SJSA1 (cell line): ENCODE measurements at places on chromosomes 11 and 22.

GRCh38 chr11:2387266-2387987, 10.3 kb downstream of the CD81 start:
- H3K36me3 ChIP-seq = peaks cover 85% of the 10 kb centered on the region
- DNase-seq = peak; percentile 31
- no peak overlapping the region for H3K4me3 ChIP-seq
- H3K4me1 ChIP-seq = peaks cover 45% of the 10 kb centered on the region

DNA sequence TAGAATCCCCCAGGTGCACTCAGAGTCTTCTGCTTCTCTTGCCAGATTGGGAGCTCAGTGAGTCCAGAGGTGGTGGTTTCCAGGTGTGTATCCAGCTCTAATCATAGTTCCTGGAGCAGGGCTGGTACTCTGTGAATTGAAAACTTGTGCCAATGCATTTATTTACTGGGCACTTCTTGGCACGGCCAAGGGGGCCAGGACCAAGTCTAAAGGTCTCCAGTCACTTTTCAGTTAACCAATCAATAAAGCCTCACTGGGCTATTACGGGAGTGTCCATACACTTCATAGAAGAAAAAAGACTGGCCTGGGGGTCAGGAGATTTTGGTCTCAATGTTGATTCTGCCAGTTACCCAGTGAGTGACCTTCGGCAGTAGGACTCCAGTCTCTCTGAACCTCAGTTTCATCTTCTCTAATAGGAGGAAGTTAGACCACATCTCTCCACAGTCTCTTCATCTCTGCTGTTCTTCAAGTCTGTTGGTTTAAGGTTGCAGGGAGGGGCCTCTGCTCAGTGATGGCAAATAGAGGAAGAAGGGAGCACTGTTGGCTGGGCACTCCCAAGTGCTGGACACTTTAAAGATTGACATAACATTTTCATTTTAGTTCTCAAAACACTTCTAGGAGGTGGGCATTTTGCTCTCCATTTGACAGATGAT, 188.5 kb upstream of the E2F8 start:
- H3K36me3 ChIP-seq = no peaks in the 10 kb centered on the region
- H3K27me3 ChIP-seq = no peaks in the 10 kb centered on the region
- H3K27ac ChIP-seq = no peak overlapping the region
- no peak for DNase-seq

DNA sequence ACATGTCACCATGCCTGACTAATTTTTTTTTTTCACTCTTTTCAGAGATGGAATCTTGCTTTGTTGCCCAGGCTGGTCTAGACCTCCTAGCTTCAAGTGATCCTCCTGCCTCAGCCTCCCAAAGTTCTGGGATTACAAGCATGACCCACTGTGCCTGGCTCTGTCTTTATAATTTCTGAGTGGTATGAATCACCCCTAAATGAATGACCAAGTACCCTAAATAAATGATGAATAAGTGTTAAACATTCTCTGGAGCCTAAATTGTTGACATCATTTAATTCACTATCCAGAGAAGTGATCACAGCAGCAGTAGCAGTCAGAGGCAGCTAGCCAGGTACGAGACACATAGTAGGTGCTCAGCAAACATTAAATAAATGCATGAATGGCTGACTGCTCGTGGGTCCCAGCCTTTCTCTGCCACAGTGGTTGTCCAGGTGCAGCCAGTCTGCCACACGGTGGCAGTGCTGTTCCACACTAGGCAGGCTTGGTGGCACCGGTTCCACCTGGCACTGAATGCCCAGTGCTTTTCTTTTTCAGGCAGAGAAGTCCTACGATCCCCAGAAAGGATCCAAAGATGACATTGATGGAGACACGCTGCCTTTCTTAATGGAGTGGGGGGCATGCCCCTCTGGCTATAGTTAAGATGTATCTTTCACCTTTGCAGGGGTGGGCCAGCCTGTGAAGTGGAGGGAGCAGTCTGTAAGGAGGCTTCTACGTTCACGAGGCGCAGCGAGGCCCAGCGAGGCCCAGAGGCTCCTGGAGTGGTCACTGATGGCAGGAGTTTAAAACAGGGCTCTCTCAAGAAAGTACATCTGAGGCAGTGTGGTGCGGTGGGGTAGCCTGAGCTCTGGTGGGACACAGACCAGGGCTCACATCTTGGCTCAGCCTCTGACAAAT, 8.7 kb upstream of the TTC12 start:
- H3K27me3 ChIP-seq = no peaks in the 10 kb centered on the region
- H3K27ac ChIP-seq = no peak overlapping the region
- no peak overlapping the region for H3K4me3 ChIP-seq
- H3K4me1 ChIP-seq = no peaks in the 10 kb centered on the region
- DNase-seq = peak; percentile 62

DNA sequence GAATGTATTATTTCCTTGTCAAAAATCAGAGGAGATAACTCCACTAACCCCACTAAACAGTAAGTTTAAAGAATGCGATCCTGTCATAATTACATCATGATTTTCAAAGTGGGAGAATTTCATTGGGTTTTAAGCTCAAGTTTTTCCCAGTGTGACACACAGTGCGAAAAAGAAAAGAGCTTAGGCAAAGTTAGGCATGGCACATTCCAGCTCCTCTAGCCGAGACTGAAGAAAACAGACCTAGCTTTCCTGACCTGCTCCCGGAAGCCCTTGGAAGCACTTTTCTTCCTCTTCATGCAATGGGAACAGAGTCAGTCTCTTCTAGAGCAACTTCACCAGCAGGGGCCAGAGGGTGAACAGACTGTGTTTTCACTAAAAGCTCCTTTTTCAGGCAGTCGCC, 76.6 kb upstream of the AKIP1 start:
- no peak for DNase-seq
- H3K27me3 ChIP-seq = no peaks in the 10 kb centered on the region
- H3K4me3 ChIP-seq = no peak overlapping the region
- H3K4me1 ChIP-seq = peaks cover 47% of the 10 kb centered on the region

- no peak overlapping the region for H3K4me3 ChIP-seq
- H3K27me3 ChIP-seq = no peaks in the 10 kb centered on the region
- no peaks in the 10 kb centered on the region for H3K36me3 ChIP-seq
- DNase-seq = no peak
- no peak overlapping the region for H3K27ac ChIP-seq
- peaks cover 23% of the 10 kb centered on the region for H3K4me1 ChIP-seq
Measured at GRCh38 chr11:48096588-48097525, 116.5 kb downstream of the PTPRJ start.

GRCh38 chr11:86523738-86524619, 148.4 kb downstream of the ME3 start:
- H3K4me3 ChIP-seq = no peak overlapping the region
- DNase-seq = peak; percentile 93
- H3K27me3 ChIP-seq = no peaks in the 10 kb centered on the region
- no peaks in the 10 kb centered on the region for H3K36me3 ChIP-seq

GRCh38 chr22:41863472-41863871, 30.6 kb downstream of the SREBF2 start:
- no peak for DNase-seq
- H3K27me3 ChIP-seq = no peaks in the 10 kb centered on the region
- peaks cover 7% of the 10 kb centered on the region for H3K4me1 ChIP-seq
- no peak overlapping the region for H3K27ac ChIP-seq
- peaks cover 5% of the 10 kb centered on the region; the same call in 1 of the 2 replicates for H3K36me3 ChIP-seq
- no peak overlapping the region for H3K4me3 ChIP-seq

DNA sequence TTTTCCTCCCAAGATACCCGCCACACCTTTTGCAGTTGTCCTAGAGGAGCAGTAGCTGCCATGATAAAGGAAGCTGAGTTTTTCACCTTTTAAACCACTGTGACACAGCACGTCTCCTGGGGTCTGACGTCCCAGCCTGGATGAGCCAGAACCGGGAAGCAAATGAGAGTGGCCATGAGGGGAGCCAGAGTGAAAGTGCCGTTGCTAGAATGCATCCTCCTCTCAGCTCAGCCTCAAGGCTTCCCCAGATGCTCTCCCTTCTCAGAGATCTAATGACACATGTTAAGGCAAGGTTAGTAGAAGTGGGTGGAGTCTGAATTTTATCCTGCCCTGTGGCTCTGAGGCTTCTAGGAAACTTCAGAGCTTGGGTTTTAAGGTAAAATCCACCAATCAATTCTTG, 23.4 kb upstream of the HTR3A start:
- no peak for DNase-seq
- H3K27ac ChIP-seq = no peak overlapping the region
- H3K27me3 ChIP-seq = no peaks in the 10 kb centered on the region
- no peaks in the 10 kb centered on the region for H3K36me3 ChIP-seq
- H3K4me3 ChIP-seq = no peak overlapping the region

DNA sequence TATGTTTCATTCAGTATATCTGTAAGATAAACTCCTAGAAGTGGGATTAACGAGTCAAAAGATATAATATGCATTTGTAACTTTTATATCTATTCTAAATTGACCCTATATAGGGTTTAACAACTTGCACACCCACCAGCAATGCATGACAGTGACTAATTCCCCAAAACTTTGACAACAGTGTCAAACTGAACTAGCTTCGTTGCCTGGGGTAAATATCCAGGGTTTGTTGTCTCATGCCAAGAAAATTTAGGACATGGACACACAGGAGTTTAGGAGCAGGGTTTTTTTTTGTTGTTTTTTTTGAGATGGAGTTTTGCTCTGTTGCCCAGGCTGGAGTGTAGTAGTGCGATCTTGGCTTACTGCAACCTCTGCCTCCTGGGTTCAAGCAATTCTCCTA, 5.1 kb downstream of the SNU13 start:
- H3K36me3 ChIP-seq = peaks cover 54% of the 10 kb centered on the region
- no peak overlapping the region for H3K4me3 ChIP-seq
- peak overlapping the region; percentile 45 for H3K27ac ChIP-seq
- H3K4me1 ChIP-seq = peaks cover 32% of the 10 kb centered on the region

GRCh38 chr11:59647245-59647980, 21.4 kb downstream of the PATL1 start:
- DNase-seq = no peak
- no peaks in the 10 kb centered on the region for H3K27me3 ChIP-seq
- H3K27ac ChIP-seq = no peak overlapping the region
- peaks cover 94% of the 10 kb centered on the region for H3K36me3 ChIP-seq

DNA sequence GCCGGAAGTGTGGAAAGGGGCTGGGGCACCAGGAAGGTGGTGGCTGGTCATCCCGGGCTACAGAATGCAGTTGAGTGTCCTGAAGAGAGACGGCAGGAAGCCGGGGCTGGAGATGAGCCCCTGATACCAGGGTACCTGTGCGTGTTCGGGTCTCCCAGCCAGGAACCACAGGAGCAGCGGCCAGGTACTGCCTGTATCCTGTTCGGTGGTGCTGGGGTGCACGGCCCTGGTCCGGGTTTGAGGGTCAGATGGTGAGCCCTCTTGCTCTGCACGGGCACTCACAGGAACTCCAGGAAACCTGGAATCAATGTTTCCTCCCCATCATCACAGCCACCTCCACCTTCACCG, 253.1 kb upstream of the B3GAT1 start:
- H3K27me3 ChIP-seq = no peaks in the 10 kb centered on the region
- no peak for DNase-seq
- no peaks in the 10 kb centered on the region for H3K4me1 ChIP-seq
- no peak overlapping the region for H3K4me3 ChIP-seq
- no peaks in the 10 kb centered on the region for H3K36me3 ChIP-seq
- H3K27ac ChIP-seq = no peak overlapping the region
